GM12891 (cell line): ENCODE measurements at places on chromosomes 4 and X.

DNA sequence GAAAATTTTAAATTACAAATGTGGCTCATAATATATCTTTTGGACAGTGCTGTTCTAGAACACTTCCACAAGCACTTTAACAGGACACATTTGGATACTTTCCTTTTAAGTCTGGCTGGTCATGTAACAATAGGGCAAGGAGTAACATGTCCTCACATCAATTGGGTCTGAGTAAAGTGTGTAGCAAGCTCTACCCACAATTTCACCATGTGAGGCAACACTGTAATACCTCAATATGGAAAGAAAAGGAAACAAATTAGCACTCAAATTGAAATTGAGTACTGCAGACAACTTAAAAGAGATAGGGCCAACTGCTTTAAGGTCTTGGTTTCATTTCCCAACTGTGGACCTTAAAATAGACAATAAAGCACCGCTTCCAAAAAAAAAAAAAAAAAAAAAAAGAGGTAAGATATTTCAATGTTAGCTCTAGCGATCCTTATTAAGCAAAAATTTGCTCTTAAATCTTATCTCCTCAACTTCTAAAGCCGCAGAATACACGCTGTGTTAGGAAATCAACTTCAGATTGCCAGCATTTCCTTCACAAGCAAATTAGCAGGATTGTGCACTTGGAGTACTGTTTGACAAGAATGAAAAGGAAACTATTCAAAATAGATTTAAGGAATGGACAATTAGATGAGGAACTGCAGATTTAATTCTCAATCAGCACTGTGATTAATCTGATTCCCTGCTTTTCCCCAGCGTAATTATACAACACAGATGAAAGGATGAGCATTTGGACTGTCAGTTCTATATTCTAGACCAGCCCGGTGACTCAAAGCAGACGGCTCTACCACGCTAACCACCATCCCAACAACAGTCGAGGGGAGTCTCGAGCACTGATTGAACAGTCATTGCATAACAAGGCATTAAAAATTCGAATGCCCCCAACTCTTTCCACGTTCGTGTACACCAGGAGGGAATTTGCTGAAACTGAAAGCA lies 1.6 kb downstream of the CASK start:
- no peak for DNase-seq

DNA sequence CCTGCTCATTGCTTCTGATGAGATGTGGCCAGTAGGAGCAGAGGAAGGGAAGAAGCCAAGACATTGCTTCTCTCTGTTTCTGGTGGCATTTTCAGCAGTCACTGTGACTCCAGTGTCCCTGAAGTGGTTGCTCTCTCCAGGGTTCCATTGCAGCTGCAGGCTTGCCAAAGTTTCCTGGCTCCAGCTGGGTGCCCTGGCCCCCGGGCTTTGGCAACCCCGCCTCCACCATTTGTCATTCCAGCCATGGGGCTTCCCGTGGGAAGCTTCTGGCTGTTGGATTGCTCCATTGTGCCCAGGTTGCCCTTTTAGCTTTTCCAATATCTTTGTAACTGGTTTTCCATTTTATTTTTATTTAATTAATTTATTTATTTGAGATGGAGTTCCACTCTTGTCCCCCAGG lies 12.7 kb downstream of the FGFBP1 start:
- no peak for DNase-seq

- DNase-seq: no peak
Observed at GRCh38 chrX:97252111-97252510, 368.4 kb downstream of the RPA4 start.

- no peak for DNase-seq
Observed at GRCh38 chr4:16199093-16199492, 27.2 kb downstream of the TAPT1 start.

DNA sequence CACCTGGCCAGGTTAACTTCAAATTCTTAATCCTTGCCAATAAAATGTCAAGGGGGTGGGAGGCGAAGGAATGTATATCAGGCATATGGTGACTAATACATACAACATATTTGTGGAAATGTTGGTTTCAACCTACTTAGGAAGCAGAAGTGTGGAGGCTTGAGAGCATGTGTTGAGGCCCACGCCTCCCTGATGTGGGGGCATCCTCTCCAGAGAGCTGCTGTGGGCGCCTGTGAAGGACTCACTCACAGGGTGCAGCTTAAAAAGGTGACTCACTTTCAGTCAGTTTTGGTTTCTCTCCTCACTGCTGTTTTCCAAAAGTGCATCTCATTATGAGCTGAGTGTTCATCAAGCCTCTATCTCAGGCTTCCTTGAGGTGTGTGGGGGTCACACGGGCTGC lies 27.5 kb downstream of the LNX1 start:
- no peak for DNase-seq

DNA sequence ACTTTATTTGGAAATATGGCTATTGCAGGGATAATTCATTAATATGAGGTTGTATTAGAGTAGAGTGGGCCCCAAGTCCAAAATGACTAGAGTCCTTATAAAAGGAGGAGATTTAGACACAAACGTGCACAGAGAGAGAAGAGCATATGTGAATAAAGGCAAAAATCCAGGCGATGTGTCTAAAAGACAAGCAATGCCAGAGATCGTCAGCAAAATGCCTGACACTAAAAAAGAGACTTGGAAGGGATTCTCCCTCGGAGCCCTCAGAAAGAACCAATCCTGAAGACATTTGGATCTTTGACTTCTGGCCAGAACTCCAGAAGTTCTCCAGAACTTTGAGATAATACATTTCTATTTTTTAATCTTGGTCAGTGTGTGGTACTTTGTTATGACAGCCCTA lies 472.1 kb downstream of the NLGN4X start:
- no peak for DNase-seq

GRCh38 chr4:74370912-74371311 lies 6.0 kb downstream of the EREG start:
- DNase-seq: peak; percentile 17

DNA sequence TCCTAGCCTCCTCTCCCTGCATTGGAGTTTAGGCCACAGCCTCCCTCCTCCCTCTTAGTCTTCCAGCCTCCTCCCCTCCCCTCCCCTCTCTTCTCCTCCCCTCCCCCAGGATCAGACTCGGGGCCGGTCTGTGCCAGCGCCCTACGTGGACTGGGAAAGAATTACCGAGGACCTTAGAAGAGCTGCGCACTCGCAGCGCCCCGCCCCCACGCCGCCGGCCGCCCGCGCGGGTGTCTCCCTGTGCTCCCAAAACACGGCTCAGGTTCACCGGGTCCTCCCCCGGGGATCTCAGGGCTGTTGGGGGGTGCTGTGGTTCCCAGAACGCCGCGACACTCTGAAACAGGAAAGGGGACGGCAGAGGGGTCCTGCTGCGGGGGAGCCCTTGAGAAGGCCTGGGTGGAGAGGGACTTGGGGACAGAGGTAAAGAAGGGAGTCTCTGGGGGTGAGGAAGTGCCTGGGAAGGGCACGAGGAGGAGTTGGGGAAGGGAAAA lies 122.3 kb upstream of the TBL1X start:
- no peak for DNase-seq

DNA sequence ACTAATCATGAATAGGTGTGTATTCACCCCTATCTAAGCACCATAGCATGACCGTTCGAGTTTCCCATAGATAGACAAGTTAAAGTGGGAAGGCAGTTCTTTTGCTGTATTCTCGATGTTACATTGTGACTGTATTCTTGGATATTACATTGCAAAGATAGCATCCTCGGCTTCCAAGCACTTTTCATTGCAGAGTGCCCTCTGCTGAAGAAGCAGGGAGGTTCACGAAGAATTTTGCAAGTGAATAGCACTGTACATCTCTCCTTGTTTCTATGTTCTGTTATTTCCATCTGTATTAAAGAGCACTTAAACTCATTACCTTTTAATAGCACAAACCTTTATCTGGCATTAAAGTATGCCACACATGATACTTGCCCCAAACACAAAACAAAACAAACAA lies 426.7 kb upstream of the ARX start:
- no peak for DNase-seq

- no peak for DNase-seq
Observed at GRCh38 chrX:87961471-87961870, 443.9 kb downstream of the KLHL4 start.

DNA sequence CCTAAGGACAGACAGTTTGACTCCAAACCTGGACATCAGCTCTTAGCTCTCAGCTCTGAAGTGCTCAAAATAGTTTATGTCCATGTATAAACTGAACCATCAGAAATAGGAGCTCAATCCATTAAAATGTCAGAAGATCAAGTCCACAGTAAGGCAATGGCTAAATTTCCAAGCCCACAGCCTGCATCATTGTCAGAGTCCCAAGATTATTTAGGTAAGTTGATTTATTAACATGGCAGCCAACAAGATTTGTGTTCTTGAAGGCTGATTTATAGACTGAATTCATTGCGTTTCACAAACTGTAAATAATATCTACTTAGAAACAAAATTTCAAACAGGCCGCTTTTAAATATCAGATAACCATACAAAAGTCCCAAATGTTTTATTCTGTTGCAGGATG lies 286.5 kb upstream of the ADGRL3 start:
- no peak for DNase-seq

GRCh38 chrX:3176439-3176820 lies 135.2 kb downstream of the ARSF start:
- DNase-seq: no peak

DNA sequence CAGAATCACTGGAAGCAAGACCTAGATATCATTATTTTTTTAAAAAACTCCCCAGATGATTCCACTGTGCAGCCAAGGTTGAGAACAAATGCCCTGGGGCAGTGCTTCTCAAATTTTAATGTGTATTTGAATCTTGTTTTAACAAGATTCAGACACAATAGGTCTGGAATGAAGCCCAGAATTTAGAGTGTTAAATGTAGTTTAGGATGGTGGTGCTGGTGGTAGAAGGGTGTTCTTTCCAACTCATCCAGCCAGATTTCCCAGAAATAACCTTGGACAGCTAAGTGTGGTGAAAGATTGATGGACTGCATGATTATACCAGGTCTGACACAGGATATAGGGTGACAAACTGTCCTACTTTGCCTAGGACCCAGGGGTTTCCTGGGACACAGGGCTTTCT lies 120.1 kb upstream of the MED14 start:
- DNase-seq: no peak

- DNase-seq: no peak
Observed at GRCh38 chr4:149997881-149998421, 80.3 kb upstream of the DCLK2 start.

DNA sequence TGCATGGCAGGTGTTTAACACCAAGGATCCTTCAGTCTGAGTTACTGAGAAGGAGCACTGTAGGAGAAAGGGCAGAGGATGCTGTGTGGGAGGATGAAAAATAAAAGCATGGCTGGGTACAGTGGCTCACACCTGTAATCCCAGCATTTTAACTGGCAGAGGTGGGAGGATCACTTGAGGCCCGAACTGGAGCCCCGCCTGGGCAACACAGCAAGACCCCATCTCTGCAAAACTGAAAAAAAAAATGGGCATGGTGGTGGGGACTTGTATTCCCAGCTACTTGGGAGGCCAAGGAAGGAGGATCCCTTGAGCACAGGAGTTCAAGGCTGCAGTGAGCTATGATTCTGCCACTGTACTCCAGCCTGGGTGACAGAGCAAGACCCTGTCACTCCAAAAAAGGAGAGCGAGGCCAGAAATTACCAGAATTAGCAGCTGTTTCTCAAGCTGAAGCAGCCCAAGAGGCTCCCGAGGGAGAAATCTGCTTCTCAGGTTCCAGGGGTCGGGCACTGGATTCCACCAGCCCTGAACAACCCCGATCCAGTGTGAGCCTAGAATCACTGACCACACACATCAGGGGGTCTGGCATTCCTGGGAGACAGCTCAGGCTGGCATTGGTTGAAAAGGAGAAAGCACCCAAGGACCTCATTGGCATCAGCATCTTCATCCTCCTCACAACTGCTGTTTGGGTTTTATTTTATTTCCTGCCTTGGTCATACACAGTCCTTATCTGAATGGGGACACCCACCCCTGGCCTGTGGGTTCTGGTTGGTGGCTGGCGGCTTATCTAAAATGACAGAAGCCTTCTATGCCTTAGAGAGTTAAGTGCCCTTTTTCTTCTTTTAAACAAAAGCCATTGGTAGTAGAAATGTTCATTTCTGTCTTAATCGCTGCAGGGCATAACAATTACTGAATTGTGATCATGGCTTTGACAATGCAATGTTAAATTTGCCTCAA lies 66.3 kb upstream of the TRIM2 start:
- DNase-seq: no peak

GRCh38 chr4:38930204-38930603 lies 62.6 kb downstream of the FAM114A1 start:
- peak; percentile 32 for DNase-seq

GRCh38 chr4:95857761-95858160 lies 17.9 kb downstream of the PDHA2 start:
- no peak for DNase-seq
